NCI-H1092 treated with DMSO at 0.1 percent for 48 hours (cell line): ENCODE measurements at places on chromosomes 12 and 14.

DNA sequence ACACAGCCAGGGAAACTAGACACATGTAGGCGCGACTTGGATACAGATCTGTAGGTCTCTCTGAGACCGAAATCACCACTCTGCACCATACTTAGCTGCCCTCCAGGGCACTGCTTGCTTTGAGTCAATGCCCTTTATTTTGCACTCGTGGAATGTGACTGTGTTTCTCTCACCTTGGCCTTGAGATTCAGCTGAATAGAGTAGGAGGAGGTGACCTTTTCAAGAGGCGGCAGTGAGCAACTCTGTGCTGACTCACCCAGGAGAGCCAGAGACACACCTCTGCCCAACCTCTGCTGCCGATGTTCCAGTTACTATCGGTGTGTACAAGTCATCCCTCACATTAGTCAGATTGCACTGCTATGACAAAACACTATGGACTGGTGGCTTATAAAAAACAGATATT, 583.4 kb downstream of the VRK1 start:
- no peak for DNase-seq

GRCh38 chr12:69396041-69396440, 36.5 kb downstream of the YEATS4 start:
- DNase-seq = no peak

GRCh38 chr14:56580221-56580711, 668 bp downstream of the TMEM260 start:
- DNase-seq = peak; percentile 52

- no peak for DNase-seq
These were observed 146.1 kb upstream of the LRIG3 start for GRCh38 chr12:59066445-59066844.

- DNase-seq = no peak
These were observed 4.7 kb downstream of the DDN start for GRCh38 chr12:48994224-48995085.

GRCh38 chr14:30078811-30079402, 151.3 kb upstream of the PRKD1 start:
- DNase-seq = no peak

DNA sequence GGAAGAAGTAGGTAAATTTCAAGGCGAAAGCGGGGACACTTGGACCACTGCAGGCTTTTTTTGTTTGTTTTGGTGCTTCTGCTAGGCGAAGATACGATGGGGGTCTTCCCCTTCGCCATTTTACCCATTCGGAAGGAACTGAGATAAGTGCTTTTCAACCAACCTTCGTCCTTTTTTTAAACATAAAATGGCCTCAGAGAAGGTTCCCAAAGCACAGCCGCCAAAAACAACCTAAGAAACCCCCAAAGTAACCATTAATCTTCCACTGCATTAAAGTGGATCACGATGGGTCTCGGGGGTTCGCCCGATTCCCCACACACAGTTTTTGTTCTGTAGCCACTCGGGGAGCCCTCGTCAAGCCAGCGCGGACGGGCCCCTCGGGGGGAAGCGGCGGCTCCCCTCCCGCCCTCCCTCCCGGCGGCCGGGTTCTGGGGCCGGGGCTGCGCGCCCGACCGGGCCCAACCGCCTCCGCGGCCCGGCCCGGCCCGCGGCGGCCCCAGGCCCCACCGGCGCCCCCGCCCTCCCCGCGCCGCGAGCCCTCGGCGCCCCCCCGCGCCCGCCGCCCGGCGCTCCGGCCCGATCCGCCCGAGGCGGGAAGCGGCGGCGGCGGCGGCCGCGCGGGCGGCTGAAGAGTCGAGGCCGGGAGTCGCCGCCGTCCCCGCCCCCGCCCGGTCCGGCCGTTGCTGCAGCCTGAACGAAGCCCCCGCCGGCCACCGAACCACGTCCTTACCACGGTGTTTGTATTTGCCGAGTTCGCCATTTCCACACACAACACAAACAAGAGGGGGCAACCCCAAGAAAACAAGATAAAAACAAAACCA, 790 bp downstream of the GTF2A1 start:
- peak; percentile 75 for DNase-seq

- DNase-seq = peak; percentile 3
These were observed 24.7 kb upstream of the MYBPC1 start for GRCh38 chr12:101570047-101570446.

GRCh38 chr14:75522224-75522982, at the start of gene BATF:
TSS of gene BATF (plus strand) at chr14:75522469. CDS start at chr14:75522683, 214 bp downstream.
- no peak for DNase-seq

DNA sequence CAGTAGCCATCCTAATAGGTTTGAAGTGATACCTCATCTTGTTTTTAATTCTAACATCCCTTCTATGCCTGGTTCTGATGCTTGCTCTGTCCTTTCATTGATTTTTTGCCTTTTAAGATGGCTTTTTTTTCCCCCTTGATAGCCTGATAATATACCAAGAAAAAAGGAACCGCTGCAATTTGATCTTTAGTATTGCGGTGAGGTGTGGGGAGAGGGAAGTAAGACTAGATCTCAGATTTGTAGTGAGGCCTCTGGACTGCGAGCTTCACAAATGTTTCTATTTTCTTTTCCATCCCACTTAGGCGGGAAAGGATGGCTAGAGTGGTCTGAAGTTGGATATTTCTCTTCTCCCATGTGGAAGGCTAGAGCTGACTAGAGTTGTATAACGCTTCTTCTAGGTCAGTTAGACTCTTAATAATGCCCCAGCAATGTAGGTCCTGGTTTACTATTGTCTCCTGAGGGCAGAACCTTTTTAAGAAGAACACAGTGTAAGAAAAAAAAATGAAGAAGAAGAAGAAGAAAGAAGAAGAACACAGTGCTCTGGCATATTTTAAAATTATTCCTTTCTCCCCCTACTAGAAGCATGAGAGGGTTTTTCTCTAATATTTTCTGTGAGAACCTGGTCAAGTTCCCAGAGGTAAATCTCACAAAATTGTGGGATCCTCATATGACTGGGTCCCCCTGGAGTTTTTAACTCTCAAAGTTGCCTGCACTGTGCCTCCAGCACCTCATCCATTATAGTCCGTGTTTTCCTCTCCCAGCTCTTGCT, 11.9 kb upstream of the KLRB1 start:
- DNase-seq = no peak

- no peak for DNase-seq
These were observed 12.3 kb downstream of the CLEC2B start for GRCh38 chr12:9856894-9857293.

GRCh38 chr14:72652179-72652578, 241.7 kb downstream of the DPF3 start:
- no peak for DNase-seq

DNA sequence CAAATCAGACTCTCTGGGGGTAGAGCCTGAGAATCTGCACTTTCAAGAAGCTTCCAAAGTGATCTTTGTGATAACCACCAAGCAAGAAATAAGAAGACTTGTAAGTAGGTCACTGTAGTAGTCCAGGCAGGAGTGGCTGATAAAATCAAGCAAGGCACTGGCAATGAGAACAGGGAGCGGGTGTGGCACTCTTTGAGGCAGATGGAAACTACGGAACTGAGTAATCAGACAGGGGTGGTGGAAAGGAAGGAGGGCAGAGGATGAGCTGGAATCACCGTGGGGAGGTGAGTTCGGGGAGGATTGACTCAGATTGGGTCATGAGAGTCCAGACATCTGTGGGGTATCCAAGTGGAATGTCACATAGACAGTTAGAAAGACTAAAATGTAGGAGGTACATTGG, 44.4 kb upstream of the PLXNC1 start:
- DNase-seq = no peak

- DNase-seq = no peak
These were observed 286.6 kb upstream of the PWP1 start for GRCh38 chr12:107399046-107399445.

- DNase-seq = no peak
These were observed 11.4 kb downstream of the CABP1 start for GRCh38 chr12:120651821-120652220.

GRCh38 chr14:75350505-75351060, 72.0 kb downstream of the FOS start:
- DNase-seq = no peak
